ENCODE measurements at places on chromosomes 16 and 17.

DNA sequence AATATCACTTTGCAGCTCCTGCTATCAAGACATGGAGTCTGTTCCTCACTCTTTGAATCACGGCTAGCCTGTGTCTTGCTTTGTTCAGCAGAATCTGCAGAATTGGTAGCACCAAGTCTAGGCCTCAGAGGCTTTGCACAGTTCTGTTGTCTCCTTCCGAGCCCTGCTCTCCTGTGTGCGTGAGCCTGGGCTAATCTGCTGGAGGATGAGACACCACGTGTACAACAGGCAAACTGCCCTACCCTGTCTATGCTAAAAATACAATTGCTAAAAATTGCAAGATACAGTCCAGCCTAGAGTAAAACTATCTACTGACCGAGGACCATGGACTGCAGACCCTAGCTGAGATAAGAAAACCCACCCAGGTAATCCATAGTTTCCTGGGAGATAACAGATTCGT is 484.7 kb downstream of the NPIPA7 start:
- DNase-seq = no peak

- no peak for DNase-seq
Measured at GRCh38 chr17:66967837-66968543, 3.5 kb downstream of the CACNG4 start.

- DNase-seq = no peak
Measured at GRCh38 chr17:41539071-41539492, 11.0 kb upstream of the KRT19 start.

DNA sequence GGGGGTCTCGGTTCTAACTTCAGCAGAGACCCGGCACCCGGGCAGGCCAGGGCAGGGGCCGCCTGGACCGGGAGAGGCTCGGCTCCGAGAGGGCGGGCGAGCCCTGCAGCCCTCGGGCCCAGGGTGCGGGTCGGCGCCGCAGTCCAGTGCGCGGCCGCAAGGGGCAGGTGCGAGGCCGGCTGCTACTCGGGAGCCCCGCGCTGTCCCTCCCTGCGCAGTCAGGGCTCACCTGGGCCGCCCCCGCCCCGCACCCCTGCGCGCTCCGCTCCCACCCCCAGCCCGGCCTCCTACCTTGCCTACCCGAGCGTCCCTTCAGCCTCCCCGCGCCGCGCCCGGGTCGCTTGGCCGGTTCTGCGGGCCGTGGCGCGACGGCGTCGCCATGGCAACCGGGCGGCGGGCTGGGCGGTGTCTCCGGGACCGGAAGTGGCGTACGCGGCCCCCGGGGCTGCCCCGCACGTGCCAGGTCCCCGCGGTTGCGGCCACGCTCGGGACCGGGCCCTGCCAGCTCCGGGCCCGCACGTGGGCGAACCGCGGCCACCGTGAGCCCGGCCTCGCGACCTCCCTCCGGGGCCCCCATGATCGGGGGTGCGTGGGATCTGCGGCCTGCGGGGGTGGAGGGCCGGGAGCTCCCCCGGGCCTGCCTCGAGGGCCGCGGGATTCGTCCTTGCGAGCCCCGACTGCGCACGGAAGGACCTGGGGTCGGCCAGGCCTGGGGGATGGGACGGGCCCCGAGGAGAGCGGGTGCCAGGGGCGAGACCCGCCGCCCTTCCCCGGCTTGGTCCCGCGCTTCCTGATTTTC is at the start of gene CYB561:
Gene CYB561, minus strand, starts transcription at position 353 of the 799 bp plus-strand sequence. CDS start 8,759 bp downstream, outside the sequence.
- DNase-seq = peak; percentile 44

DNA sequence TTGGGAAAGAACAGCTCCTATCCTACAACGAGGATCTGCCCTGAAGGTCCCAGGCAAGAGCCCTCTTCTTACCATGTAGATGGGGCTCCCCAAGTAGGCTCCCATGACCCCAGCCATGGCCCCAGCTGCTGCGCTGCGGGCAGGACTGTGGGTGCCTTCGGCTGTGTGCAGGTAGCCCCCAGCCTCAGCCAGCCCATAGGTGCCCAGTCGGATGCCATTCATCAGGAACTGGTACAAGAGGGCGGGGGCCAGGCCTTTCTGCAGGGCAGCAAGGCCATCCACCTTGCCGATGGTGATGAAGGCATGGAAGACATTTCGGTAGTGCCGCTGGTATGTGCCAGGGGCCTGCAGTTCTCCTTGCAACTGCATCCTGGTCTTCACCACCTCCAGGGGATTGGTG is 839 bp downstream of the SLC25A35 start:
- no peak for DNase-seq

DNA sequence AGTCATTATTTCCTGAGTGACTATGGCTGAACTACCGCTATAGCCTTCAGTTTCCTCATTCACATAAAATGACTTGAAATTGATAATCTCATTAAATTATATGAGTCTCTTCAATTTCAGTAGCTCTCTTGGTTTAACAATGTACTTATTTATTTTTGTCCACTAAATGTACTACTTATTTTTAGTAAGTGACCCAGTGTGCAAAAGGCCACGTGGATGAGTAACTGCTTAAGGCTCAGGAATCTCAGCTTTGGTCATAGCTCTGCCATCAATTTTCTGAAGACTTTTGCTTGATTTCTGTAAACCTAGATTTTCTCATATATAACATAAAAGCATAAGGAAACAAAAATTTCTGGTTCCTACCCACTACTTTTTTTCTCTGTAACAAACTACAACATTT is 1132.9 kb upstream of the CDH8 start:
- no peak for DNase-seq

DNA sequence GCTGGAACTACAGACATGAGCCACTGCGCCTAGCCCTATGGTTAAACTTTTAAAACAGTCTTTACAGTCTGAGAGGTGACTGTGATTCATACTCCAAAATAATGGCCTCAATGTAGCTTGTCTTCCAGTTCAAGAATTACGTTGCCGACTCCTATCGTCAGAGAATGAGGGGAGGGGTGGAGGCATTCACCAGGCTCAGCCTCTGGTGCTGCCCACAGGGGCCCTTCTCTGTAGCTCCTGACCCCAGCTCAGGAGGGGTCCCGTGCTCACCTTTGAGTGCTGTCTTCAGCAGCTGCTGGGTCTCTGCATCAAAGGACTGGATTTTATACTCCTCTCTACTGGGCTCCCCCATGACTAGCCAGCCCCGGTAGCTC is 1.2 kb downstream of the MIF4GD start:
- no peak for DNase-seq

DNA sequence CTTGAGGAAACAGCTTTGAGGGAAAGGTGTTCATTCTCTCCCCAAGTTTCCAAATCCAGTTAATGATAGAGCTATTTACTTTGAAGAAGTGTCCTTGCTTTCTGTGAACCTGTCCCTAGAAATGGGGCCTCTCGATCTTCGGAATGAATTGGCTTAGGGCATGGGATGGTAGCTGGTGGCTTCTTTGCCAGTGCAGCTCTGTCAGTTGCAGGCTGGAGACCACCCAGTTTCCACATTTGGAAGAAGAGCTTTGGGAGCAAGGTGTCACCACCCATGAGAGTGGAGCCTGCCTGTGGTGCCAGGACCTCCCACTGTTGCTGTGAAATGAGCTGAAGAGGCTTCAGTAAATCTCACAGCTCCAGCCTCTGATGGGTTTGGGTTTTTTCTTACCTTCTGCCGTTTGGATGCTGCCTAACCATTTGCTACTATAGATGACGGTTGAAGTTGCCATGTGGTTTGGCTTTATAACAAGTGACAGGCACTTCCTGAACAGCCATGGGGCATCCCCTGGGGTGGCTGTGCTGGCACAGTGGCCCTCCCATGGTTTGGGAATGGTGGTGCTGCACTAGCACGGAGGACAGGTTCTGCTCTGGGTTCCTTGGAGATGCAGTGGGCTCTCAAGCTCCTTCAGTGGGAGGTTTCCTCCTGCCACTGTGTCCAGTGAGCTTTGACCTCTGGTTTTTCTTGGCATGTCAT is 19.5 kb upstream of the SLC5A10 start:
- DNase-seq = no peak

Measured in C1 segment of cervical spinal cord (tissue), 14 donors.